Motor neuron (in vitro differentiated cells): ENCODE measurements at places on chromosomes 16 and 17.

- ATAC-seq, result peak; percentile 63
Measured at GRCh38 chr16:31700530-31701388, 172.8 kb upstream of the ZNF267 start.

- no peak for ATAC-seq
Measured at GRCh38 chr17:40561871-40562611, 3.2 kb downstream of the CCR7 start.

DNA sequence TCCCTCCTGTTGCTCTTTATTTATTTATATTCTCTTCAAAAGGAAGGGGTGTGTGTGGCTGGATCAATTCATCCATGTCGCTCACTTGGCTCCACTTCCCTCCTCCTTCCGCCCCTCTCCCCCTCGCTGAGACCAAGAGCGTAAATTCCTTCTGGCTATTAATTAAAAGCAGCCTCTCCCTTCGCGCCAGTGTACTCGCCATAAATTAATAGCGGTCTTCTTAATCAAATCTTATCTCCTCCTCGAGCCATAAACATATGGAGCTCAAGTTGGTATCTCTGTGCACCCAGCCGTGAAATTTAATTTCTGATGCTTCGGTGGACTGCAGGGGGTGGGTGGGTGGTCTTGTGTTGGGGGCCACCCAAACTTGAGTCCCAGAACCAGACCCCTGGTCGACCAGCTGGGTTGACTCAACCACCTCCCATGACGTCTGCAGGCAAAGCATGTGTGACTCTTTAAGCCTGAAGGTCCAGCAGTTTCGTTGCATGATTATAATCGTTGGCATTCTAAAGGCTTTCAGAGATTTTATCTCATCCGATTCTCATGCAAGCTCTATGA, 57.9 kb downstream of the SDK2 start:
- no peak for ATAC-seq

DNA sequence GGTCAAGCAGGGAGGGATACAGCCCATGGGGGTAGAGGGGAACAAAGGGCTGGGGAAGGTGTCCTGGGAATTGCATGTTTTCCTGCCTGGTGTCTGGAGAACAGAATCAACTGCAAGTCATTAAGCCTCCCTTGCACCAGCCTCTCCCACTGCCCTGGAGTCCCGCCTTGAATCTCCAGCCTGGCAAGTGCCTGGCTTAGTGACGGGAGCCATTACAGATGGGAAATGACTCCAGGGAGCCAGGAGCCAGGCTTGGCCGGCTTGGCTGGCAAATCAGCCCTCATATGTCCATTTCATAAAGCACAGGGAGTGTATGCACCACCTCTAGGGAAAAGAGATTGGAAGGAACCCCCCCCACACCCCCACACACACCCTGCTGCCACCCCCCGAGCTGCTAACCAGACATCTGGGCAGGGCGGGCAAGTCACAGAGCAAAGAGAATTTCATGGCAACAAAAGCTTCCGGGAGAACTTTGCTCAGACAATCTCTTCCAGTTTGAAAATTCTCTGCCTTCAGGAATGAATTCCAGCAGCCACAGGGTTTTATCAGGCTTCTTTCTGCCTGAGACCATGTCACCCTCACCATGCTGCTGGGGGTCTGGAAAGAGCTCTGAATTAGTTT, 127.7 kb downstream of the NTN1 start:
- ATAC-seq, result no peak

DNA sequence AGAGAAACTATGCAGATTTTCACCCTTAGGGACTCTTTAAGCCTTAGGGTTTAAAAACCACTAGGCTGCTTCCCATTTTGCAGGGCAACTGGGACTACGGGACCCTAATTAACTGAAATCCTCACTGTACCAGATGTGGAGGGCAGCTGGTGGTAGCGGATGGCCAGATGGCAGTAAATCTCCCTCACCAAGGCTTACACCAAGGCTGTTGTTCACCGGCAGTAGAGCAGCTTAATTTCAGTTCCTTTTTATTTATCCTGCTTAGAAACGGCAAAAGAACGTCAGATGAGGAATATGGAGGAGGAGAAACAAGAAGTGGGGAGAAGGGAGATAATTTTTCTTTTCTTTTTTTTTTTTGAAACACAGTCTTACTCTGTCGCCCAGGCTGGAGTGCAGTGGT, 6.5 kb downstream of the ABHD15 start:
- ATAC-seq, result no peak

GRCh38 chr17:83179811-83180210, 100.4 kb downstream of the METRNL start:
- no peak for ATAC-seq

DNA sequence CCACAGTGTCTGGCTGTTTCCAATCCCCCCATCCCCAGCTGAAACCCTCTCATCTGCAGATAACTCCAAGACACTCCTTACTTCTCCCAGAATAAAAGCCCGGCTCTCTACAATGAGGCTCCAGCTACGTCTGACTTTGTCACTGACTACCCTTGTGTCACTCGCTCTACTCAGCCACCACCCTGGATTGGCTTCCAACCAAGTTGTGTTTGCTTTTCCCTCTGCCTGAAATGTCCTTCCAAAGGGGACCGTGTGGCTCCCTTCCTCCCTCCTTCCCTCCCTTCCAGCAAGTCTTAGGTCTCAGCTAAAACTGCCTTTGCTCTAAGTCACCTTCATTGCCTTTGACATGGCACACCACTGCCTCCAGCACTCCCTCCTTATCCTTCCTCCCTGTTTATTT, 42.8 kb downstream of the CDH1 start:
- no peak for ATAC-seq

DNA sequence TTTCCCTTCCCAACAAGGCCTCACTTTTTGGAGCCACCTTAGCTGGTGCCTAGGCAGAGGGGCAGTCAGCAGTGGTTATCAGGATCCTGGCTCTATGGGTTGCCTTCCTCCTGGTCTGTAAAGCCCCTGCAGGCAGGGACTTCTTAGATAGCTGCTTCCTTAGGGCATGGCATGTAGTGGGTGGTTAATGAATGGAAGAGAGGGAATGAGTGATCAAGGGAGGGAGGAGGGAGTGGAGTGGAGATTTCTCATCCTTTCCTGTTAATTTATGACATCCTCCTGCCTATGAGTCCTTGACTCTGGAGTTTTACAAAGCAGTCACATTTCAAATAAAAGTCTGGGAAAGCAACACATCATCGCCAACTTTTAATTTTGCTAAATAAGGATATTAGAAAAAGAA, 40.7 kb downstream of the SNX20 start:
- no peak for ATAC-seq

DNA sequence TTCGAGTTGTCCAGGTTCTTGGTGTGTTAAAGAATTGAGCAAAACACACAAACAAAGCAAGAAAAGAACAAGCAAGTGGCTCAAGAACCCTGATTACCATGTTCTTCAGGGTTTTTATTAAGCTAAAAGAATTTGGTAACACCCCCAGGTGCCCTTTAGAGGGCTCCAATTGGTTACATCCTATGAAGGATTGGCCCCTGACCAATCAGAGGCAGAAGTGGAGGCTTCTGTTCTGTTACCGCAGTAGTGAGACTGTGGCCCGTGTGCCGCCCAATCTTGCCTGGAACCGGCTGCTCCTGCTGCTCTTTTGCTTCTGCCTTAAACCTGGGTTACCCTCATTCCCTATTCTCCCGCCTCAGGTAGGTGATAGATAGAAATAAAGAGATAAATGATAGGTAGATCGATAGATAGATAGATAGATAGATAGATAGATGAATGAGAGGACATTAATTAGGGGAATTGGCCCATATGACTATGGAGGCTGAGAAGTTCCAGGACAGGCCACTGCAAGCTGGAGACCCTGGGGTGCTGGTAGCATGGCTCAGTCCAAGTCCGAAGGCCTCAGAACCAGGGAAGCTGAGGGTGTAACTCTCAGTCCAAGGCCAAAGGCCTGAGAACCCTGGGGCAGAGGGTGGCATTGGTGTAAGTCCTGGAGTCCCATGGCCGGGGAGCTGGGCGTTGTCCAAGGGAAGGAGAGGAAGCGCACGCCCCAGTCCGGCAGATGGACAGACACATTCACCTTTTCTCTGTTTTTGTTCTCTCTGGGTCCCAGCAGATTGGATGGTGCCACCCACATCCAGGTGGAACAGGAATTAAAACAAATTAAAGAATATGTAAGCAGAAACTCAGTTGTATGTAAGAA, 3.5 kb upstream of the CA5A start:
- ATAC-seq, result peak; percentile 27

DNA sequence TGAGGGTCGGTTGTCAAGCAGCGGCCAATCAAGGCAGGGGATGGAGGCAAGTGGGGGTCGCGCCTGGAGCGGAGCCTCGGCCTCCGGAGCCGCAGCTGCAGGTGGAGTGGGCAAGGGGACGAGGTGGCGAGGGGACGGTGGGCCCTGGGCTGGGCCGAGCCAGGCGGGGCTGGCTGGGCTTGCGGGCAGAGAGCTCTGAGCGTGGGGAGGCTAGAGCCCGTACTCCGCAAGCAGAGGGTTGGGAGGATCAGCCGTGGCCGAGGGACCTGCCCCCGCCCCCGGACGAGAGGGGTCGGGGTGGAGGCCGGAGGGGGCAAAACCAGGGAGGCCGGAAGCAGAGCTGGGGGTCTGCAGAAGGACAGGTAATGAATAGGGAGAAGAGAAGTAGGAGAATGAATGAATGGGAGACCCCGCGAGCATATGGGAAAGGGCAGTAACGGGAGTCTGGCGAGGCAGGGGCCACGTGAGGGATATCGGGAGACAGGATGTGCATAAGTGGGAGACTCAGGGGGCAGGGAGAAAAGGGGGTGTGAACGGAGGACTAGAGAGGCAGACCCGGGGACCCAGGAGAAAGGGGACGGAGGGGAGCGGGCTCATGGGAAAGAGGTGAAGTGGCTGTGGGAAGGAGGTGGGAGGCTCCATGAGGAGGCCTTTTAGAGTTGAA, at the start of gene KATNB1:
Gene KATNB1 (plus strand): TSS at position 16 of the 664 bp plus-strand sequence. CDS start 1,474 bp downstream, outside the sequence.
- peak; percentile 9 for ATAC-seq
